Dermis microvascular lymphatic vessel endothelial cell (primary cell): ENCODE measurements at places on chromosomes 5 and 9.

- no peak for DNase-seq
Measured at GRCh38 chr9:108535526-108535925, 320.3 kb downstream of the ACTL7B start.

DNA sequence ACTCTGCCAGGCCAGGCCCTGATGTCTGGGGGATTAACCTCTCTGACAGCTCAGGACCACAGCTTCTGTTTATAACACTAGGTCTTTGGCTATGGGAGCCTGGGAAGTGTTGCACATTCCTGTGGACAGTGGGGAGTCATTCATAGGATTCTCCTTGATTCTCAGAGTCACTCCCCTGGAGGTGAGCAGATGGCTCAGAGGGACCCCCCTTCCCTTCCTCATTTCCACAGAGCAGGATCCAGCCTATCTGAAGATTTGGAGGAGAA lies 60.2 kb downstream of the NRG2 start:
- DNase-seq = no peak

- no peak for DNase-seq
Measured at GRCh38 chr5:58746321-58746720, 163.4 kb downstream of the RAB3C start.

- no peak for DNase-seq
Measured at GRCh38 chr5:76106149-76106548, 23.0 kb downstream of the SV2C start.
